Neural progenitor cell (in vitro differentiated cells): ENCODE measurements at places on chromosomes 2 and 18.

DNA sequence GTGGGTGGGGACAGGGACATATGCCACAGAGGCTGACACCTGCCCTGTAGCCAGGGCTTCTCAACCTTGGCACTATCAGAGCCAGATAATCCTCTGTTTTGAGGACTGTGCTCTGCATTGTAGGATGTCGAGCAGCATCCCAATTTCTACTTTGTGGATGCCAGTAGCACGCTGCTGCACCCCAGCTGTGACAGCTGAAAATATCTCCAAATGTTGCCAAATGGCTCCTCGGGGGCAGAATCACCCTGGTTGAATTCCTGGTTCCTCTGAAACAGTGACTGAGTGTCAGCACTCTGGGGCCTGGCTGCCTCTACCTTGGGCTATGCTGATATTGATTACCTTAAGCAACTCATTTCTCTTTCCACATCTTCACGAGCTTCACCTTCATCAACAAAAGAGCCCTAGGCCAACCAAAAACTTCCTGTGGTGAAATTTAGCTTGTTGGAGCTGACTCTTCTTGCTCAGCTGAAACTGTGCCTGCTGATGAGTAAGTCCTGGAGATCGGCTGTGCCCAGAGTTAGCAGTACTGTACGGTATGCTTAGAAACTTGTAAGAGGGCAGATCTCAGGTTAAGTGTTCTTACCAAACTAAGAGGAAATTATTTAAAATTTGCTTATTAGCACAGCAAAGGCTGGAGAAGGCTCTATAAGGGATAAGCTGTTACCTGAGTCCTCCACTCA is 138.1 kb downstream of the SEPTIN10 start:
- DNase-seq: no peak

- DNase-seq: no peak
Measured at GRCh38 chr2:74562126-74562775, 7.7 kb downstream of the DOK1 start.

DNA sequence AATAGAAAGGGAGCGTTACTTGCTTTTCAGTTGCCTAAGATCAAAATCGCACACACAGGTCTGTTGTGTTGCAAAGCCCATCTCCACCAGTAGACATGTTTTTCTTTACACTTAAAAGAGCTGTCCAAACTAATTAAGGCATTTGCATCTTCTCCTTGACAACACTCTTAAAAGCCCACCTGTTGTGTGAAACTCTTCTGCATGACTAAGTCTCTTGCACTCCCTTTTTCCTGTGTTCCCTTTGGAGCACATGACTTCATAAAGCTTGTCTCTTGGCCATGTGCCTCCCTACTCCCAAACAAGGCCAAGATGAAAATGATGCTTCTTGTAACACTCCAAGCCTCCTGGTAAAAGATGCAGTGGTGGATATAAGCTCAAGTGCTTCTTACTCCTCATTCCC is 26.1 kb downstream of the PID1 start:
- peak; percentile 38 for DNase-seq

DNA sequence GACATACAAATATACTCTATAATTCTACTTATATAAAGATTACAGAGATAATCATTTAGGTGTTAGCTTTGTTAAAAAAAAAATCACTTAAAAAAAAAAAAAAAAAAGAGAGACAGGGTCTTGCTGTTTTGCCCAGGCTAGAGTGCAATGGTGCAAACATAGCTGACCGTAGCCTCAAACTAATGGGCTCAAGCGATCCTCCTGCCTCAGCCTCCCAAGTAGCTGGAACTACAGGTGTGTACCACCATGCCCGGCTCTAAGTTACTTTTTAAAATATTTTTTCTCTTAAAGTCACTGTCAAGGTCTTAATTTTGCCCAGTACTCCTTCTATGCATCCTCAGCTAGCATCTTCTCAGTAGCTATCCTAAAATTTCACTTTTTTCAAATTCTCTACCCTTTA is 77.2 kb upstream of the SLC25A52 start:
- DNase-seq: no peak

DNA sequence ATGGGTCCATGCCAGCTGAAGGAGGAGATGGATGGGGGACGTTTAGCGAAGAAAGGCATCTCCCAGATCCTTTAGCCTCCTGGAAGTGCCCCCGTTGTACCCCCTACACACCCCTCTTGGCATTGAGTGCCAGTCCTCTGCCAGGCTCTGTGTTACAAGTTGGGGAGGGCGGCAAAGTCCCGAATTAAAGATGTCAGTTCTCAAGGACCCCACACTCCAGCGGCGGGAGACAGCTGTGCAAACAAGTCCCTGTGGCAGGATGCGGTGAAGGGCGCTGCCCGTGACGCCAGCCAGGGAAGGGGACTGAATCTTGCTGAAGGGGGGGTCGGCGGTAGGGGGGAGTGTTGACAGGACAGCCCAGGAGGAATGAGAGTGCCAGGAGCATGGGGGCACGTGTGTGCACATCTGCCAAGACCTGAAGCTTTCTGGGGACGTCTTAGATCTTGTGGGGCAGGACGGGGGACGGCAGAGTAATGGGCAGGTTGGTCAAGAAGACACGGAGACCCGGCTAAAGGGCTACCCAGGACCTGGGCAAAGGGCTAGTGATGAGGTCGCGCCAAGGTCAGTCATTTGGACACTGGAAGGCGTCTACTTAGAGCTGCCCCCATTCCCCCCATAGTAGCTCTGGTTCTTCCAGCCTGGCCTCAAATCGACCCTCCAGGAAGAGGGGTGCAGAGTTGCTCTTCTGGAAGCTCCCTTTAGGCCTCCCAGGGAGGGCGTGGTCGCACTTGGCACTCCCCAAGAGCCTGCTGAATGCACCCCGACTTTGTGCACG is 2.8 kb upstream of the CTDSP1 start:
- DNase-seq: peak; percentile 50

GRCh38 chr2:51825823-51826222 is 793.9 kb upstream of the NRXN1 start:
- DNase-seq: no peak

GRCh38 chr2:228545748-228546145 is 364.3 kb upstream of the SPHKAP start:
- DNase-seq: no peak

GRCh38 chr2:201779901-201780673 is 646 bp downstream of the ALS2 start:
- no peak for DNase-seq
